Activated T-helper 17 cell treated with anti-CD3 and anti-CD28 coated beads, Interleukin-2, amount 50 U/mL, for 72 hours (primary cell): ENCODE measurements at places on chromosomes 1 and 21. TPM values are rescaled to one million over a fixed set of nuclear protein-coding genes. Genes with fewer than 3 reads are reported as not detected.
A peak's percentile ranks its signal among the peaks of the same experiment; 100 is the strongest.

The KRTAP11-1 gene
- total RNA-seq, result not detected

The ZBTB8A gene
- 0.26 TPM for total RNA-seq

The SPATA6 gene
- 1.1 TPM for total RNA-seq

The DIP2A gene
- total RNA-seq, result 49.3 TPM

The CFAP107 gene
- not detected for total RNA-seq

The FALEC gene
- 1.2 TPM for total RNA-seq

The SH2D1B gene
- total RNA-seq, result not detected

- ATAC-seq, result no peak
These were observed 69.6 kb downstream of the SDCCAG8 start for GRCh38 chr1:243325305-243325890.

DNA sequence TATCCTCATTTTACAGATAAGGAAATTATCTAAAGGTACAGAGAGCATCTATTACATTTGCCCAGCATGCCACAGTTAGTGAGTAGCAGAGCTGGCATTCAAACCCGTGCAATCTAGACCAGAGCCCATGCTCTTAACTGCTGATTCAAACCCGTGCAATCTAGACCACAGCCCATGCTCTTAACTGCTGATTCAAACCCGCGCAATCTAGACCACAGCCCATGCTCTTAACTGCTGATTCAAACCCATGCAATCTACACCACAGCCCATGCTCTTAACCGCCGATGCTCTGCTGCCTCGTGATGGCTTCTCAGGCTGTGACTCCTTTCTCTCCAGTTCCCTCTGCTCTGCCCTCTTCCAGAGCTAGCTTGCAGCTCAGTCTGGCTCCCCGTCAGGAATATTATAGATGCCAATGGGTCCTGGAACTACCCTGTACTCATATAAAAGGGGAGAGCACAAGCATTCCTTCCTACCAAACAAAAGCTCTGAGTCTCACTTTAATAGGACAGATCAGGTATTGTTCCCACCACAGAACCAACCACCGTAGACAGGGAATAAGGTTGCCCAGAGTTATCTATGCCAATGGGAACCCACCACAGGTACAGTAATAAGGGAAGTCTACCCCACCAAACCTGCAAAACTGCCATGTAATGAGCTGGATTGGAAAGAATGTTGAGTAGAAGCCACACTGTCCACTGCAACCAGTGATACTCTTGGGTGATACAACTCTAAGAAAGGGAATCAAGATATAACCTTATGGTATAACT, 78.4 kb downstream of the SMYD3 start:
- ATAC-seq, result peak; percentile 97

DNA sequence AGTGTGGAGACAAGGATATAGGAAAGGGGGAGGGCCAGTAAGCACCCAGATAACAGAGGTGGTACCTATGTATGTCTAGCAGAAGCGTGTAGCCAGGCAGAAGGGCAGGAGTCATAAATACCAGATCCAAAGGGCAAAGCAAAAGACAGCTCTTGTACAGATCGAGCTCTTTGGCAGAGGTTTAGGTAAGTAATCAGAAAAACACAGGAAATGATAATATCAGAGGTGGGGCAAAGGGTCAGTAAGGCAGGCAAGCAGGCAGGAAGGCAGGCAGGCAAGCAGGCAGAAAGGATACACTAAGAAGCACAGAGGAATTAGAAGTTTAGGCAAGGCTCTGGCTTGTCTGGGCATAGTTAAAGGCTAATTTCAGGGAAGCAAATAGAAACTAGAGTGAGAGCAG, 22.7 kb upstream of the SLFNL1 start:
- no peak for ATAC-seq

DNA sequence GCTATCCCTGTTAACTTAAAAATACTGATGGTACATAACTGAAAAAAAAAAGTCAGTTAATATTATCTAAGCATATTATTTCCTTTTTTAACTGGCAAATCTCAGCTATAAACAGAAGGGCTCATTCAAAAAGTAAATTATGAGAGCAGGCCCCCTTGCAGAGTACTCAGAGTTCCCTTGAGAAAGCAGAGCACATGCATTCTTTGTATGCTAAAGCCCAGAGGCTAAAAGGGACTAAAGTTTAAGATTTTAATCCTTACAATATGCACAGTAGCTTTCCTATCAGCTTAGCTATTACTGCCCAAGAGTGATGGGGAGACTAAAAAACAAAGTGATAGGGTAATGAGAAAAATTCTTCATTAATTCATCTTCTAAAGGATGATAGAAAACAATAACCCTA, 18.5 kb downstream of the SLC16A1 start:
- ATAC-seq, result no peak

DNA sequence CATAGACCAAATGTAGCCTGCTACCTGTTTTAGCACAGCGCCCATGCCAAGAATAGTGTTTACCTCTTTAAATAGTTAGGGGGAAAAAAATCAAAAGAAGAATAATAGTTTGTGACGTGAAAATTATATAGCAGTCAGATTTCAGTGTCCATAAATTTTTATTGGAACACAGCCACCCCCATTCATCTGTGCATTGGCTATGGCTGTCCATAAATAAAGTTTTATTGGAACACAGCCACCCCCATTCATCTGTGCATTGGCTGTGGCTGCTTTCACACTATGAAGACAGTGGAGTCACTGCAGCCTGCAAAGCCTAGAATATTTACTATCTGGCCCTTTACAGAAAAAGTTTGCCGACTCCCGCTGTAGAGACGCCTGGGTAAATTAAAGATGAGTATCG, 20.9 kb downstream of the EPHX1 start:
- no peak for ATAC-seq

- ATAC-seq, result no peak
These were observed 642.8 kb downstream of the USP25 start for GRCh38 chr21:16372586-16372985.

GRCh38 chr1:1819762-1820161, 41.5 kb upstream of the NADK start:
- ATAC-seq, result no peak

GRCh38 chr1:166507347-166507746, 331.9 kb upstream of the POGK start:
- no peak for ATAC-seq

GRCh38 chr1:35030338-35030737, 1.4 kb downstream of the ZMYM6 start:
- ATAC-seq, result no peak

GRCh38 chr1:50473513-50473912, 50.3 kb upstream of the DMRTA2 start:
- no peak for ATAC-seq

GRCh38 chr1:211382182-211382713, 55.6 kb downstream of the TRAF5 start:
- no peak for ATAC-seq

DNA sequence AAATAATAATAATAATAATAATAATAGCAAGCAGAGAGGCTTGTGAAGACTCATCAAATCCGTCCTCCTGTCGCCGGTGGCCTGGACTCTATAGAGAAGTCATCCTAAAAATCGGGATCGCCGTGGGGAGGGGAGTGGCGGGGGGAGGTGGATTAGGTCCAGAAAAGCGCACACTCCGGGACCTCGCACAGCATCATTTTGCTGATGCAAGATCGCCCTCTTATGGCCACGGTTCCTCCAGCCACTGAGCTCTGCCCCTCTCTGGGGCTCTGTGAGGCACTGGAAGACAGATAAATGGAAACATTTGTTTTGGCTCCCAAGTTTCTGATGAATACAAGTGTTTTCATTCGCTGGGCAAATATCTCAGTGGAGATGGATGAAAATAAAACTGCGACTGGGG, 612.0 kb downstream of the MATN1 start:
- ATAC-seq, result peak; percentile 45

- ATAC-seq, result no peak
These were observed 130.3 kb upstream of the PLXNA2 start for GRCh38 chr1:208374391-208374941.

DNA sequence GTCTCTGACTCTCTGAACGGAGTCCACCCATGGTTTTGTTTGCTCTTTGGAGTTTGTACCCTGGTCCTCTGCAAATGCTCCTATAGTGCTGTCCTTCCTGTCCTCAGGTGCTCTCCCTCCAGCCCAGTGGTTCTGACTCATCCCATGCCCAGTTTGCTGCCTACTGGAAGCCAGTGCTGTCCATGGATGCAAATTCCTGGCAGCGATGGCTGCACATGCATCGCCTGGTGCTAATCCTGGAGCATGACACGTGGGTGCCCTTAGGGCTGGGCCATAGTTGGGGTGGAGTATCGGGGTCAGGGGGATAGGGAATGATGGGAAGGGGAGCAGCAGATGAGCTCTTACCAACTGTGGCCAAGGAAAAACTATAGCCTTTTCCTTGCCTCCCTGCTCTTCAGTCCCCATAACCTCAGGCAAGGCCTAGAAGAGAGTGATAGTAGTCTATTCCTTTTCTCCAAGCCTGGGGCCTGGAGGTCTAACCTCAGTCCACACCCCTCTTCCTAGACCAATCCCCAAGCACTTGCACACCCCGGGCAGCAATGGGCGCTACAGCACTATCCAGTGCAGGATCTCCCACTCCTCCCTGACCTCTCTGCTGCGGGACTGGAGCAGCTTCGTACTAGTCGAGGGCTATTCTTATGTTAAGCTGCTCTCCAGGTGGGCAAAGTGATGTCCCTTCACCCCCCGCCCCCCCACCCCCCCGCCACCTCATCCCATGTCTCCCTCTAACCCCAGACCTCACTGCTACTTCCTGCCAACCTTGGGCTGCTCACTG, 31.6 kb downstream of the HYI start:
- ATAC-seq, result no peak

DNA sequence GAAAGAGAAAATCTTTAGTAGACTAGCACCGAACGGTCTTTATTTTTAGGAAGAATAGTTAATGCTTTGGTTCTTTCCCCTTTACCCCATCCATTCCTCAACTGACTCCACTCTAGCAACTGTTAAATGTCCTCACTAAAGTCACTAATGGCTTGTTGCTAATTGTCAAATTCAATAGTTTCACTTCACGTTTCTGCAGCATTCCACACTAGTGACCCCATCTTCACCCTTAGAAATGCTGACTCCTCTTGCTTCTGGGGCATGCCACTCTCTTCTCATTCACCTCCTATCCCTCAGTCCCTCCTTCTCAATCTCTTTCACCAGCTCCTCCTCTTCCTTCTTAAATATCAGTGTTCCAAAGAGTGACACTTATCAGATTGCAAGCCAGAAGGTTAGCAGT, 19.4 kb upstream of the CADM3 start:
- no peak for ATAC-seq

DNA sequence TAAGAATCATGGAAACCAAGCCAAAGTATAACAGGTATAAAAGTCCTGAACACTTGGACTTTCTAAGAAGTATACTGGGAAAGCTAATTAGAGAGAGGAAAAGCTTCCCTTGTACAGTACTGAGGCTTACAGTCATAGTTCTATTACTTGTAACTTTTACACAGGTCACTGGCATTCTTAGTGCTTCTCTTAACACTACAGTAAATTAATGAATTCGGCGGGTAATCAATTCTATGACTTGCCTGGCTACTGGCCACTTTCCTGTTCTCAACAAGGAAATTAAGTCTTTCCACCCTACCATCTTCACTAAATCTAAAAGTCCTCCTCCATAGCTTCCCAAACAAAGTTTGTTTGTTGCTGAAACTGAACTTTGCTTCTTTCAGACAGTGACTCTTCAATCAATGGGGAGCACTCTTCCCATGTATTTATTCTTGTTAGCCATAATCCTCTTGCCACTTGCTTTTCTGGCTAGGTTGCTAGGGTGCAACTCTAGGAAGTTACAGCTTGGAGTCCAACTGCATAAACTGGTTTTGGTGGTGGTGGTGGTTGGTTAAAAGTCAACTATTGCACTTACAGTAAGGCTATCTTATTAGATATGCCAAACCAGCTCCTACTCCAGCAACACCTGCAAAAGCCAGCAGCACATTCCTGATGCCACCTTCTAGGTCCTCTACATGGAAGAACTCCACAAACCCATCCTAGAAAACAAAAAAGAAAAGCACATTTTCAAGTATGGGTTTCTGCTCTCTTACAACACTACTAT, 2.4 kb downstream of the MCL1 start:
- no peak for ATAC-seq

DNA sequence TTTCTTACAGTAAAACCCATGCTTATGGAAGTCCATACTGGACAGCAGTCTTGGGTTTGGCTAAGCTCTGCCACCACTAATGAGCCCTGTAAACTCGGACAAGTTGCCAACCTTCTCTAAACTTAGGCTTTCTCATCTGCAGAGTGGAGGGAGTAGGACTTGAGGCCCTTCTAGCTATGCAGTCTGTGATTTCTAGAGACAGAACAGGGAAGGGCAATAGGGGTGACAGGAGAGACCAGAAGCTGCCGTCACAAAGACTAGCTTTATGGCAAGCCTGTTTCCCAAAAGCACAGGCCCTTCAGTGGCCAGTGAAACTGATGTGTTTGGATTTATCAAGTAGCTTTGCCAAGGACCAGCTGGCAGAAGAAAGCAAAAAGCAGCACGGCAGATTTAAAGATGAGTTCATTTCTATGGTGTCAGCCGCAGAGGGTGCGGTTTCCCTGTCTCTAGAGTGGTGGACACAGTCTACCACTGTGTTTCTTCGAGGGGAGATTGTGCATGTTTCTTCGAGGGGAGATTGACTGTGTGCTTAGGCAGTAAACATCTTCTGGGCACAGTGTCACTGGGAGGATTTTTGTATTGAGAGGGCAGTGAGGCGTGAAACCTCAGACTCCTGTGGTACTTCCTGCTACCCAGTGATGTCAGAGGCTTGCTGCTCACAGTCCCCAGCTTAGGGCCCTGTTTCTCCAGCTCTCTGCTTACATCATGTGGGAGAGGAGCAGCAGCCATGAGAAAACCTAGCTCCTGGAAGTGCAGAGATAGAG, 119.0 kb downstream of the ROR1 start:
- no peak for ATAC-seq

DNA sequence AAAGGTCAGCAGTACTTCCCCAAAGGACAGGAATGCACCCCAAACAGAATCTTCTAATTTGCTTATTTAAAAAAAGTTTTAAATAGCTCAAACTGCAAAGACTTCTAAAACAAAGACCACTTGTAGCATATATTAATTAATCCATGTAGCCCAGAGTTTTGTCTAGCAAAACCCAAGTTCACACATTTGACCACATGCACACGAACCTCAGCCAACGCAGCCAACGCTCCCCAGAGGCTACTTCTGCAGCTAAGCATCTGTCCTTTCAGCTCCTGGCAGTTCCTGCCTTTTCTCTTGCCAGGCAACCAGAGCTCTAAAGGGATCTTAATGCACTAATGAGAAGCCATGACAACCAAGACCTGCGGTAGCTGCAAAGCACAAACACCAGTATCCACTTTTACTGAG, 89.6 kb downstream of the RERE start:
- no peak for ATAC-seq

DNA sequence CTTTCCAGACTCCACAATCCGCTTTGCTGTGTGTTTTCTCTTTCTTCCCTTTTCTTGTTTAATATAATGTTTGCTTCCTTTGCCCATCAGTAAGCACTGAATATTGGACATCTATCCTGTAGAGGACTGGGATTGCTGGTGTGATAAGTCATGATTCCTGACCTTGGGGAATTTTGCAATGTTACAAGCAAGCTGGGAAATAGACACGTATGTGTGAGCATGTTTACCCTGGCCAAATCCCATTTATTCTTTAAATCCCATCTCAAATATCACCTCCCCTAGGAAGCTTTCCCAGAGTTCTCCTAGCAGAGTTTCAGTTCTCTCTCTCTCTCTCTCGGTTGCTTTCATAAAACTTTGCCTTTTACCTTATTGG, 155.3 kb downstream of the ROR1 start:
- no peak for ATAC-seq
